T-helper 2 cell treated with Interferon-gamma antibody and Interleukin-4, amounts not matched to agents 5 μg/mL and 100 μg/mL, for 36 hours (primary cell): ENCODE measurements at places on chromosomes 2 and 18.

DNA sequence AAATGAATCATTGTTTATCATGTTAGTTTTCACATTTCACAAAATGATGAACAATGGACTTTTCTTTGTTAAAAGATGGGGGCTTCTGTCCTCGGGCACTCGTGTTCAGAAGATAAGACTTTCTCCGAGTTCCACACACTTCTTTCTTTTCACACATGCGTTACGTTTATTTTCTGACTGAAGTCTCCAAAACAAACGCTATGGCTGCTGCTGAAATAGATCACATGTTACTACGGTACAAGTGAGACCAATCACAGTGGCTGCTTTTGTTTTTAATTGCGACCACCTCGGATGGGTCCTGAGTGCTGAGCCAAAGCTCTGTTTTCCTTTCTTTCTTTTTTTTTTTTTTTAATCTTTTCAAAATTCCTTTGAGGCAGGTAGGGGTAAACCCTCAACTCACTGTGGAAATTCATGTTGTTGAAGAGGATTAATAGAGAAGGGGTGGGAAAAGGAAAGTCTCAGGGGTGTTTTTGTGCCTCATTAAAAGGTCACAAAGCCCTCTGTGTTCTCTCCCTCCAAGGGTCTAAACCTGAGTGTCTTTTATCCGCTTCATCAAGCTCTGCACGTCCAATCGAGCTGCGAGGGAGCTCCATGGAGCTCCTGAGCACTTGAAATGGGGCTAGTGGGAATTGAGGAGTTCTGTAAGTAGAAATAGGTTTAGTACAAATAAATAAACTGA is 48.2 kb downstream of the ARL4C start:
- DNase-seq, result no peak

DNA sequence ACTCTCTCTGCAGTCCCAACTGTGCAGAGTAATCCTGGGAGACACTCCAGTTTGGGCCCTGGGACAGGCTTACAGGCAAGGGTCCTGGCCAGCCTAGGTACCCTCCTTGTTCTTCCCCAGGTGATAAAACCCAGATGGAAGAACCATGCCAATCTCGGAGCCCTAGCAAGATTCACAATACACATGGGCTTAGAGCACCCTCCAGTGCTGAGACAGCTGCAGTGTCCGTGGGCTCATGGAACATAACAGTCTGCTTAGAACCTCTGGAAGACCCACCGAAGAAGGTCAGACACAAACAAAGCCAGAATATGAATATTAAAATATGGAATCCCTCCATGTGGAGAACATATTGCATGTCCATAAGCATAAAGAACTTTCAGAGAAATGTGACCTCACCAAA is 568.1 kb downstream of the KCNJ3 start:
- no peak for DNase-seq

DNA sequence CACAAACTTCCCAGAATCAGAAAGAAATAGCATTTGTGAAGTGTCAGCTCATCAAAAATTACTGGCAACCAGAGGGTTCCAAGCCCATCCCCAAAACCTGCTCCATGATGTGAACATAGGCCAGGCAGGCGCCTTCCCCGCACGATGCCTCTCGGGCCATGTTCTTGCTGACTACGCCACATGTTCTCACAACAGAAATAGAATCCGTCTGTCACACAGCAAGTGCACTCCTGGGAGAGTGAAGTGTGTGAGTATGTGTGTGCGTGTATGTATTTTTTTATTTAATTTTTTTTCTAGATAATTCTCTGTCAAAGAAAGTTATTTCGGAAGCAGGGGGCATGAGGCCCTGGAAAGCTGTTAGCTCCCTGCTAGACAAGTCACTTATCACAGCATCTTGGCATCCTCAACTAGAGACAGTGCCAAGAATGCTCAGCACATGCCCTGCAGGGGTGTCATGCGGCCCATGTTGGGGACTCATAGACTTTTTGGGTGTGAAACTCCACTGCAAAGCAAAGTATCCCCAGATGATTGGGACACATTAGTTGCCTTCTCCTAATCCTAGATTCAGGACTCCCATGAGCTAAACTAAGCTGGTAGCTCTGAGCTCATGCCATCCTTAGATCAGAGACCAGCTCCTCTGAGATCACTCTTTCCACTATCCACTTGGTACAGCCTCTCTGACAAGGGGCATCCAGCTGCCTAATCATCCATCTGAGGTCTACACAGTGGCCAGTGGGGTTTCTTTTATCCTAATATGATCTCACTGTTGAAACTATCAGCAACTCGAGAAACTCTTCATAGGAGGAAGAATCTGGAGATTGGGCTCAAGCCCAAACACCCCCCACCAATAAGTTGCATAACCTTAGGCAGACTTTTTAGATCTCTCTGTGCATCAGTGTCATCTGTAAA is 53.2 kb upstream of the CYRIA start:
- no peak for DNase-seq

DNA sequence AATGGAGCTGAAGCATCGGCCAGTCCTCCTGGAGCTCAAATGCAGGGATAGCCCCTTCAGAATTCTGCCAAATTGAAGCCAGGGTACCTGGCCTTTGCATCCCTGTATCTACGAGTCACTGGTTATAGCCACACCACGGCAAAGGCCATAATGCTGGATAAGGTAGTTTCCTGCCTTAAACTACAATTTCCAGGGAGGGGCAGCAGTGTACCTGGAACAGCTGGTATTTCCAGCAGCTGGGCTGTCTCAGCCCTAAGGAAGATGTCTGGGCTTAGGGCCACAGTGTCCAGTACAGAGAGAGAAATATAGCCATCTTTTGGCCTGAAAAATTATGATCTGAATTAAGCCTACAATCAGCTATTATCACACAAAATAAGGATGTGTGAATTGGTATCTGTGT is 180.3 kb downstream of the GCA start:
- no peak for DNase-seq

DNA sequence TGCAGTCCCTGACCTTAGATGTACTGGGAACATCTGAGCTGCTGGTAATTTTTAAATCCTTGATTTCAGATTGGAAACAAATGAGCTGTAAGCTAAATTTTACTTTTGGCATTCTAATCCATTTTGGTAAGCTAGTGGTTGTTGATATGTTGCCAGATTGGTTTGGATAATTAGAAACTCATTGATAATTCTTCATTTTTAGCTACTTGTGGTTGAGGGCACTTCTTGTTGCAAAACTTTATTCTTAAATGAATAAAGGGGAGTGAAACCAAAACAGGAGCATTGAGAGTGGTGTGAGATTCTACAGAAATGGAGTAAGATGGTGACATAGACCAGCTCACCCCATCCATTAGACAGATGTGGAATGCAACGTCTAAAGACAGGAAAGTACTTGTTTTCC is 64.5 kb downstream of the ITGB1BP1 start:
- no peak for DNase-seq

DNA sequence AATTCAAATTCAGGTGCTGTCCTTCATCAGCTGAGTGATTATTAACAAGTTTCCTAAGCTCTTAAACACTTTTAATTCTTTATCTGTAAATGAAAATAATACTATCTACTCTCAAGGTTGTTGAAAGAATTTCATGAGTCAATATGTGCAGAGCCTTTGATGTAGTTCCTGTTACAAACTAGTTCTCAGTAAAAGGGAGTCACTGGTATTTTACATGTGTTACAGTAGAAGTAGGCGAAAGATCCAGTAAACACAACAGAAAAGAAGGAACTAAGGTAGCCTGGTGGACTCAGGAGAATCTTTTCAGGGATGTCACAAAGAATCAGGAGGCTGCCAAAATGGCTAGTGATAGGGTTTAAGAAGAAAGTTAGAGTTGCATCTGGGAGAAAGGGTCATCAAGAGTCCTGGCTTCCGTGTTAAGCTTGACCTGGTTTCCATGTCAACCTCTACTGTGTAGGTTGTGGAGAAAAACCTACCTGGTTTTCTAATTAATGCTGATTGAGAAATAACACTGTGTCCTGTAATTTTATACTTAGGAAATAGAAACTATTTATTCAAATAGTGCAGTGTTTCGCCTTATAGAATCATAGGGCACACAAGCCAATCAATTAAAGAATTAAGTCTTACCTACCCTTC is 58.3 kb upstream of the TRIB2 start:
- no peak for DNase-seq
